ENCODE measurements at places on chromosomes 3 and 15. TPM values are rescaled to one million over a fixed set of nuclear protein-coding genes. Genes with fewer than 3 reads are reported as not detected.

Gene EPHA3
- polyA plus RNA-seq: 0.44 TPM

- no peaks in the 10 kb centered on the region for H3K4me1 ChIP-seq
- H3K4me3 ChIP-seq: no peak overlapping the region
- H3K36me3 ChIP-seq: no peaks in the 10 kb centered on the region
- no peak for DNase-seq
Measured at GRCh38 chr3:72669224-72669623, 179.0 kb downstream of the SHQ1 start.

Gene ST3GAL6
- 38.9 TPM for polyA plus RNA-seq

DNA sequence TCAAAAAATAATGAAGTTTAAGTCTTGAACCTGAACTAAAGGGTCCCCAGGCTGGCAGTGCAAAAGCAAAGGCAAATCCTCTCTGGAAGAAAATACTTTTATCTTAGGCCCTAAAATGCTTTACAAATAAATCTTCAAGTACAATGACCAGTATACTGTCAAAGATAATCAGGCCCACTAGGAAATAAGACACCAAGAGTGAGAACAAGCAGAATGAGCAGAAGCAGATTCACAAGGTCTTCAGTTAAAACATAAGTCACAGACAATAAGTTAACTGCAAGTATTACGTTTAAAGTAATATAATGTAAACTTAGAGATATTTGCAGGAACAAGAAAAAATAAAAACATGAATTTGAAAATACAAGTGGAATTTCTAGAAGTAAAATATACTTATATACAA, 42.2 kb upstream of the IGSF10 start:
- no peaks in the 10 kb centered on the region for H3K36me3 ChIP-seq
- H3K4me1 ChIP-seq: no peaks in the 10 kb centered on the region
- no peak overlapping the region for H3K4me3 ChIP-seq
- no peak overlapping the region for H3K27ac ChIP-seq

DNA sequence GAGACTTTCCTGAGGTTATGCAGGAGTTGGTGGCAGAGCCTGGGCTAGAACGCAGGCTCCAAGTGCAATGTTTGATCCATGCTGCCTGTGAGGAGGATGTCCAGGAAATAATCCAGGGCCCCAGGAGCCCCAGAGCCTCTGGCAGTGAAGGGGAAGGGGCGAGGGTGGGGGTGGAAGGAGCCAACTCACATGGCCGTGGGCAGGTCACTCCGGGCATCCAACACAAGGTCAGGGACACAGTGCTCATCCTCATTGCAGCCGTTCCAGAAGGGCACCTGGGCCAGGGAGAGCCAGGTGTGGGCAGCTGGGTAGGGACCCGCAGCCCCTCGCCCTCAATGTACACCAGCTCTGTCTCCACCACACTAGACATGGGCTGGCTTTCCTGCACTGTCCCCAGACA, 43.7 kb downstream of the FEM1B start:
- DNase-seq: no peak
- H3K4me1 ChIP-seq: no peaks in the 10 kb centered on the region
- H3K27me3 ChIP-seq: no peaks in the 10 kb centered on the region
- no peak overlapping the region for H3K4me3 ChIP-seq

DNA sequence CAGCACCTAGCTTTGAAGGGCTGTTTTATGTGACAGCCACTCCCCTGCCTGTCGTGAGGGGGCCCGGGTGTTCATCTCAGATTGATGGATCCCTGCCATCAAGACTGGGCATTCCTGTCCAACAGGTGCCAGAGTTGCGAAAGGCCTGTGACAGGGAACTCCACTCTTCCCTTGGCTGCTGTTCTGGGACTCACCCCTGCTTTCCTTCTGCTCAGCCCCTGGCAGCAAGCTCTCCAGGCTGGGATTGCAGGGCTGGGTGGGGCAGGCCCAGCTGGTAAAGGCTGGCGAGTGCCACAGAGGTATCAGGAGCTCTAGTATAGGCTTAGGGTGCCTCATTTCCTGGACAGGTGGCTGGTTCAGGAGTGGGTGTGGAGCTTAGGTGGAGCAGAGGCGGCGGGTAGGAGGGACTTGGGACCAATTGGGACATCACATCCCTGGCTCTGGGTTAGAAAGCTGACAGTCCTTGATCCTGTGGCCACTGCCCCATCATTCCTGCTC, at the start of gene PLA2G4B:
TSS of gene PLA2G4B (plus strand) at position 448 of the 498 bp plus-strand sequence. CDS start 67 bp downstream, outside the sequence.
- H3K27ac ChIP-seq: no peak within 1 kb of the TSS
- H3K4me3 ChIP-seq: no peak within 1 kb of the TSS
- DNase-seq: no peak
- H3K27me3 ChIP-seq: no peaks in the 10 kb centered on the region
- H3K36me3 ChIP-seq: no peaks in the 10 kb centered on the region
- no peaks in the 10 kb centered on the region for H3K4me1 ChIP-seq

GRCh38 chr15:49239105-49239504, 69.1 kb downstream of the GALK2 start:
- H3K4me3 ChIP-seq: no peak overlapping the region
- no peaks in the 10 kb centered on the region for H3K27me3 ChIP-seq
- H3K27ac ChIP-seq: no peak overlapping the region
- H3K4me1 ChIP-seq: peaks cover 2% of the 10 kb centered on the region
- DNase-seq: no peak
- peaks cover 6% of the 10 kb centered on the region for H3K36me3 ChIP-seq

- no peak overlapping the region for H3K27ac ChIP-seq
- no peak for DNase-seq
- no peaks in the 10 kb centered on the region for H3K36me3 ChIP-seq
- H3K4me1 ChIP-seq: no peaks in the 10 kb centered on the region
- no peak overlapping the region for H3K4me3 ChIP-seq
Measured at GRCh38 chr15:38351466-38351865, 98.8 kb downstream of the SPRED1 start.

Gene FEZF2
- polyA plus RNA-seq: not detected

DNA sequence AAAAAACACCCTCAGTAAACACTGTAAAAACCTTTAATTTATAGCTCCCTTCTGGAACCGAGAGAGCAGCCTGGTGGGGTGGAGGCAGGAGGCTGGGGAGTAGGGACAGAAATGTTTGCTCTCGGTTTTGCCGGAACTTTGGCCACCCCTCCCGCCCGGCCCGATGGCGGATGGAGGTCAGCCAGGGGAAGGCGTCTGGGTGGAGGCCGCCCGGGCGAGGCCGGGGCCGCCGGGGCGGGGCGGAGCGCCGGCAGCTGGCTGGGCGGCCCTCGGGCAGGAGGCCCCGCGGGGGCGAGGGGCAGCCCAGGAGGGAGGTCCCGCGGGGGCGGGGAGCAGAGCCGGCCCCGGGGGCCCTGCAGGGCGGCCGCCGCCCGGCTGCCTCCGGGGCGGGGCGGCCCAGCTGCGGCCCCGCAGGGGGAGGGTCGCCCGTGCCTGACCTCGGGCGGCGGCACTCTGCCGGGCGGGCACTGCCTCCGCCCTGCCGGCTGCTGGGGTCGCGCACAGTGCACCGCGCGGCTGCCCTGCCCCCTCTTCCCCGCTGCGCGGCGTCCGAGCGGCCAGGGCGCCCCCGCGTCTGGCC, 829 bp upstream of the SKIL start:
- peaks cover 24% of the 10 kb centered on the region for H3K4me1 ChIP-seq
- peak overlapping the region; percentile 61 for H3K4me3 ChIP-seq
- DNase-seq: peak; percentile 85

Gene GOLGA6L4
- 0.28 TPM for polyA plus RNA-seq

- H3K4me1 ChIP-seq: peaks cover 40% of the 10 kb centered on the region
- DNase-seq: peak; percentile 45
- H3K4me3 ChIP-seq: peak overlapping the region; percentile 85
- no peaks in the 10 kb centered on the region for H3K36me3 ChIP-seq
Measured at GRCh38 chr3:24521420-24522145, 26.9 kb upstream of the THRB start.

GRCh38 chr15:89774492-89774891, 1.6 kb upstream of the MESP2 start:
- DNase-seq: no peak
- H3K36me3 ChIP-seq: no peaks in the 10 kb centered on the region
- no peaks in the 10 kb centered on the region for H3K27me3 ChIP-seq
- H3K27ac ChIP-seq: no peak overlapping the region

Gene ACKR4
- 0.21 TPM for polyA plus RNA-seq

GRCh38 chr3:21314688-21315087, 436.3 kb downstream of the ZNF385D start:
- no peaks in the 10 kb centered on the region for H3K4me1 ChIP-seq
- no peak for DNase-seq
- H3K4me3 ChIP-seq: no peak overlapping the region
- no peaks in the 10 kb centered on the region for H3K36me3 ChIP-seq
- no peak overlapping the region for H3K27ac ChIP-seq
- H3K27me3 ChIP-seq: no peaks in the 10 kb centered on the region

- DNase-seq: no peak
- no peak overlapping the region for H3K4me3 ChIP-seq
- H3K27ac ChIP-seq: no peak overlapping the region
- H3K36me3 ChIP-seq: no peaks in the 10 kb centered on the region
- H3K4me1 ChIP-seq: no peaks in the 10 kb centered on the region
- no peaks in the 10 kb centered on the region for H3K27me3 ChIP-seq
Measured at GRCh38 chr3:46070595-46071093, 43.4 kb upstream of the XCR1 start.
